ENCODE measurements at places on chromosomes 4 and X. TPM values are rescaled to one million over a fixed set of nuclear protein-coding genes. Genes with fewer than 3 reads are reported as not detected.

DNA sequence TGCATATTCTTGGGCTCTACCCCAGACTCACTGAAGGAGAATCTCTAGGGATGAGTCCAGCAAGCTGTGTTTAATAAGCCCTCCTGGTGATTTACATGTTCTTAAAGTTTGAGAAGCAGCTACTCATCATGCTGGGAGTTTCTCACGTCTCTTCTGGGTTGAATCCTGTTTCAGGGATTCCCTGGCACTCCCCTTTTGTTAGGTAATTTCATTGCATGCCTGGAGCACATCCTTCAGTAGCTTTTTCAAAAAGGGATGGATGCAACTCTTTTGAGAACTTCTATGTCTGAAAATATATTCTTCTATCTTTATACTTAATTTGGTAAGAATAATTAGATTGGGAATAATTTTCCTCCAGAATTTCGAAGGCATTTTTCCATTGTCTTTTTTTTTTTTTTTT lies 4.4 kb downstream of the EVC start:
- DNase-seq: no peak

DNA sequence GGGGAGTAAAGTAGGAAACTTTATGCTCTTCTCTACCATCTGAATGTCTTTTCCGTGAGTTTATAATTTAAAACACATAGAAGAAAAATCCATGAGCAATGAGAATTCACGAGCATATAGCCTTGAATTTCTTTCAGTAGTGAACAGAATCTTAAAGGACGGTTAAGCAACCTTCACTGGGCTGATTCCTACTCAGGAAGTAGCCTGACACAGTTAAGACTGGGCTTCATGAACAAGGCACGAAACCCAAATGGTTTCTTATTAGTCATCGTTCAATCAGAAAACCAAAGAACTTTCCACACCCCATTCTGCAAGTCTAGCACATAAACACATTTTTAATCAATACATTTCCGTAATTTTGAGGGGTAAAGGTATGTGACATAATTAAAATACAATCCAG lies 95.8 kb downstream of the SH3KBP1 start:
- no peak for DNase-seq

GRCh38 chr4:185213877-185214276 lies 4.5 kb downstream of the SNX25 start:
- no peak for DNase-seq

- no peak for DNase-seq
These were observed 21.1 kb downstream of the VSIG4 start for GRCh38 chrX:66018585-66019309.

DNA sequence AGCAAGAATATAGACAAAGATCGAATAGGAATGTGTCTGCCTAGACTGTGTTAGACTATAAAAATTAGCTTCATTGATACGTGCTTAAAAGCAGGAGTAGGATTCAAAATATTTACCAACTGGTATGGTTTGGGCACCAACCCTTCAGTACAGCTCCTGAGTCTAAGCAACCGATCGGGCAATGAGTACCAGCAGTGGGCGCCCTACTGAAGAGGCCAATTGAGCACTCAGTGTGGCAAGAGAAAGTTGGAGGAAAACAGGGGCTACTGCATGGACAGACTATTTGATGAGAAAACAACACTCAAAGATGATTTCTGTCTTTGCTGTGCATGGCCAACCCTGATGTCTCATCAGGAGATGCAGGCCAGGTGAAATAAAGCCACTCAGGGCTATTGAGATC lies 176.0 kb upstream of the NWD2 start:
- DNase-seq: no peak

DNA sequence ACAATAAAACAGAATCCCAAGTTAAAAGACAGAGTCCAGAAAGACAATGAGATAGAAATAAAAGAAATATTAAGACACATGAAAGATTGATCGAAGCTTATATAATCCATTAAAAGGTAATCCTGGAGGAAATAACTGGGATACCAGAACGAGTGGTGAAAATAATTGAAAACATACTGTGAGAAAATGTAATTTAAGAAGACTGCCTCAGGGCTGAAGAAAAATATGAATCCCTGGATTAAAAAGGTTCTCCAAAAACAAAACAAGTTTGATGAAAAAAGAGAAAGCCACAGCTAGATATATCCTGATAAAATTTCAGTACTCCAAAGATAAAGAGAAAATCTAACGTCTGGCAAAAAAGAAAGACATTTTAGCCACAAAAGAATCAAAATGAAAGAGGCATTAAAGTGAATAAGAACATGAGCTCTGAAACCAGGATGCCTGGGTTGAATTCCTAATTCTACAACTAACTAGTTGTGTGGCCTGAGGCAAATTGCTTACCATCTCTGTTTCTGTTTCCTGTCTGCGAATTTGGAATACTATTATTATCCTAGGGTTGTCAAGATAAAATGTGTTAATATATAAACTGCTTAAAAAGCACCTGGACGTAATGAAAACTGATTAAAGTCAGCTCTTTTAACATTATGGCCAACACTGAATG lies 5.5 kb downstream of the DDX60L start:
- DNase-seq: no peak

Gene FAM184B
- not detected for total RNA-seq

Gene ERCC6L
- total RNA-seq: 13.4 TPM

Gene PCDH7
- total RNA-seq: not detected

Gene PAGE2
- total RNA-seq: not detected

Gene ADH1A
- not detected for total RNA-seq

Gene TMEM255A
- not detected for total RNA-seq

All from activated CD8-positive, alpha-beta memory T cell treated with anti-CD3 and anti-CD28 coated beads, Interleukin-2, amount 10 ng/mL, durations not matched to agents 7 days and 5 days (primary cell).